ENCODE measurements at places on chromosomes 2 and 18. TPM values are rescaled to one million over a fixed set of nuclear protein-coding genes. Genes with fewer than 3 reads are reported as not detected.

- DNase-seq, result no peak
These were observed 44.9 kb downstream of the DYSF start for GRCh38 chr2:71498261-71498701.

- DNase-seq, result no peak
These were observed 286.5 kb upstream of the CRIM1 start for GRCh38 chr2:36069074-36069473.

- DNase-seq, result no peak
These were observed 36.0 kb upstream of the TANK start for GRCh38 chr2:161124201-161124600.

C1GALT1C1L gene
- not detected for total RNA-seq

REV1 gene
- 32.5 TPM for total RNA-seq

All from osteocyte (in vitro differentiated cells).